ENCODE measurements at places on chromosomes 12 and 14.

DNA sequence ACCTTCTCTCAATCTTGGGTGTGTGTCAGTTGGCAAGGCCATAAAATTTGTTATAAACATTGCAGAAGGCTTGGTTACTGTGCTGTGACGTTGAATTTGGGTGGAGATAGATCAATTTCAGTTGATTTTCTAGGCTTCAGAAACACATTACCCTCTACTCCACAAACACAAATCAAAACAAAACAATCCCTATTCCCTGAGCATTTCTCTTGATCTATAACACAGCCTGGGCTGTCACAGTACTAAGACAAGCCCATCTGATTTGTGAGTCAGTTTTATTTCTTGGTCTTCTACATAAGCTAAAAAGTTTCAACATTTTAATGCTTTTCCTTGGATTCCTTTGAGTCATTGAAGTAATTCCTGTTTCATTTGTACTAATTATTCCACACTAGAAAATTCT lies 79.8 kb downstream of the PTPN11 start:
- DNase-seq: no peak

- DNase-seq: no peak
These were observed 18.0 kb upstream of the CMKLR1 start for GRCh38 chr12:108356835-108357806.

GRCh38 chr14:51979088-51979709 lies 10.1 kb upstream of the RTRAF start:
- peak; percentile 90 for DNase-seq

- no peak for DNase-seq
These were observed 3.0 kb downstream of the SIX1 start for GRCh38 chr14:60646226-60646818.

GRCh38 chr14:22052795-22053194 lies 379.2 kb upstream of the OR4E1 start:
- DNase-seq: no peak

DNA sequence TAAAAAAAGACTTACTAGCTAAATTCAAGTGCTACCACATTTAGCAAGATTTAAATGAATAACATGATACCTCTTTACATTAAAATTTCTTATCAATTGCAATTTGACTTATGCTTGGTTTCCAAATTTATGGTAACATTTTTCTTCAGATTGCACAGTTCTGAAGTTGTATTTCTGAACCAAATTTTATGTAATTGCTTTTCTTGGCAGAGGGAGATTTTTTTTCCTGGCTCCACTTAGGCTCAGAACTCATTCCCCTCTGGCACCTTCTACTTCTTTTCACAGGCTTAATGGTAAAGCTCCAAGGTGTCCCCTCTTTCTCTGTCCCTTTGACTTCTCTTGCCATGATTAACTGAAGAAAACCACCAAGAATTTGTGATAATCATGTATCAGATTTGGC lies 99.8 kb upstream of the TMTC1 start:
- no peak for DNase-seq

GRCh38 chr14:30227876-30228275 lies 300.2 kb upstream of the PRKD1 start:
- no peak for DNase-seq

DNA sequence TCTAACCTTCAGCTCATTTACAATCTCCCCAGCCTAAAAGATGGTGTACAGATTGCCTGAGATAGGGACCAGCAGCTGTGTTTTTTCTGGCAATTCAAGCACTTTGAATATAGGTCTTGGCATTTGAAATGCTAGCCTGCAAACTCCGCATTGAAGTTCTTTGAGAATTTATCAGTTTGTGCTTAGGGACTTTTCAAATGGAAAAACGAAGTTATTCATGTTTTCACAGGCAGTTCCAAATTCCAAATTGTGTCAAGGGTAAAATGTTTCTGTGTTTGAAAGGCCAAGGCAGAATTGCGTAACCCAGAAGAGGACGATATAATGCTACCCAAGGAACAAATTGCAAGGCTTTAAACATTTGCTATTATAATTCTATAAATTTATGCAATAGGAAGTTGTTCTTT lies 168.9 kb upstream of the RASSF8 start:
- no peak for DNase-seq

DNA sequence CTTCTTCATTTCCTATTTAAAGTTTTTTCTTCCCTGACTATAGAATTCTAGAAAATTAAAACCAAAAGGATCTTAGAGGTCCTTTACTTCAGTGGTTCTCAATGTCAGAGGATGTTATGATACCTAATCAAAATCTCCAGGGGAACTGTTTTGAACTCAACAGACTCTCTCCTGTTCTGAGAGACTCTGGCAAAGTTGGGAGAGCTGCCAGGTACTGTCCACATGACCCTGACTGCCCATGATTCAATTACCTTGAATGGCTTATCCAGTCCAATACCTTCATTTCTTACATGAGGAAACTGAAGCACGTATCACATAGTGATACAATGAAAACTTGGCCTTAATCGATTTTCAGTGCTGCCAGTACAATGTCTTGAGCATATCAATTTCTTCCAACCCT lies 16.6 kb downstream of the ALKBH1 start:
- DNase-seq: no peak

DNA sequence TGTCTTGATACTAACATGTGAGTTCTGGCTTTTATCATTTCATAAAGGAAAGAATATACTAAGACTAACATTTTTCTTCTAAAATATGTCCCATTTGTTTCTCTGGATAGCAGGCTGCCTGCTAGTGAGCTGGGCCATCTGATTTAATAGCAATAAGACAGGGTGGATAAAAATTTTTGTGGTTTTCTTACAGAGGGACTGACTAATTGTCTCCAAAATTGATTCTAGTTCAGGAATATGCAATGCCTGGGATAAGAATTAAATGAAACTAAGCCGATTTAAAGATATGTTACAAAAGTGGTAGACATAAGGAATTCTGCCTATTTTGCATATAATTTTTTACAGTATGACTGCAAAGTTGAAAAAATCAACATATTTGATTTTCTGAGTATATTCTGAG lies 252.9 kb upstream of the NAV3 start:
- DNase-seq: no peak

- no peak for DNase-seq
These were observed 20.0 kb downstream of the CKAP4 start for GRCh38 chr12:106227641-106228319.

- DNase-seq: no peak
These were observed 88.7 kb downstream of the NTN4 start for GRCh38 chr12:95701722-95702418.

- no peak for DNase-seq
These were observed 29.1 kb upstream of the ULK1 start for GRCh38 chr12:131865180-131865875.

- DNase-seq: no peak
These were observed 25.1 kb downstream of the PXN start for GRCh38 chr12:120240495-120240833.

GRCh38 chr14:65290830-65291229 lies 121.7 kb upstream of the FUT8 start:
- no peak for DNase-seq

All from sigmoid colon (tissue), 7 donors.